Thyroid gland (tissue), 4 donors: ENCODE measurements at places on chromosomes 4 and X. TPM values are rescaled to one million over a fixed set of nuclear protein-coding genes. Genes with fewer than 3 reads are reported as not detected.

DNA sequence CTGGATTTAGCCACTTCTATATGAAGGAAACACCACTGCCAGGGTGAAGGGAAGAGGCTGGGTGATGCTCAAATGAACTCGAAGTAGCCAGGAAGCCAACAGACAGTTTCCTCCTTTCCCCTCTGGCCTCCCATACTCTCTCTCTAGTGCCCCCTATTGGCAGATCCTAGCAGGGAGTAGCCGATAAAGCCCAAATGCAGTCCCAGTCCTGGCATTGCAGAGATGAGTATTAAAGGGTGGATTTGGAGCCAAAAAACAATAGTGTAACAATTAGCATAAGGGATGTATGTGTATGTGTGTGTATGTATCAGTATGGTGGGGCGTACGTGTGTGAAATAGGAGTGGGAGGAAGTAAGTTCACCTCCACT, 213.8 kb upstream of the LDB2 start:
- DNase-seq = no peak

GRCh38 chrX:54288277-54288676, 69.6 kb downstream of the WNK3 start:
- DNase-seq = no peak

DNA sequence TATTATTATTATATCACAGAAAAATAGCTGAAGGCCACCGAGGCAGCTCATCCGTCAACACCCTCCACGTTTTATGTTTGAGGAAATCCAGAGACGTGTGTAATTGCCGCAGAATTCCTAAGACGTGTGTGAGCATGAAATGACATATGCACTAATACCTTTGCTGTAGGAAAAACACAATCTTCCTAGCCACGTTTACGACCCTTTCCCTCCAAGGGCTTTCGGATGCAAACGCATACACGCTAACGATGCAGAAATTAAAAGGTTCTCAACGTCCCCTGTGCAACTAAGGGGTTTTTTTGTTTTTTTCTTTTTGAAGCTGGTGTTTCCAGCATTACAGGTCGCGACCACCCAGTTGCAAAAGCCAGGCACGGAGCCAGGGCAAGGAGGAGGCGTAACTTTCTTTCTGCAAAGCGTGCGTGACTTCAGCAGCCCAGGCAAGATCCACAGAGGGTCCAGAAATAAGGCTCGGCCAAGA, 33.8 kb downstream of the CRLF2 start:
- DNase-seq = no peak

- peak; percentile 85 for DNase-seq
Measured at GRCh38 chrX:68440940-68441339, 7.6 kb upstream of the OPHN1 start.

Gene KLF8
- total RNA-seq = 13.2 TPM
